Heart left ventricle (tissue), 16 donors: ENCODE measurements at places on chromosomes 1 and 21. TPM values are rescaled to one million over a fixed set of nuclear protein-coding genes. Genes with fewer than 3 reads are reported as not detected.

ATP1A2 gene
- 29.5 TPM for polyA plus RNA-seq

NFIA gene
- 12.7 TPM for polyA plus RNA-seq

DNA sequence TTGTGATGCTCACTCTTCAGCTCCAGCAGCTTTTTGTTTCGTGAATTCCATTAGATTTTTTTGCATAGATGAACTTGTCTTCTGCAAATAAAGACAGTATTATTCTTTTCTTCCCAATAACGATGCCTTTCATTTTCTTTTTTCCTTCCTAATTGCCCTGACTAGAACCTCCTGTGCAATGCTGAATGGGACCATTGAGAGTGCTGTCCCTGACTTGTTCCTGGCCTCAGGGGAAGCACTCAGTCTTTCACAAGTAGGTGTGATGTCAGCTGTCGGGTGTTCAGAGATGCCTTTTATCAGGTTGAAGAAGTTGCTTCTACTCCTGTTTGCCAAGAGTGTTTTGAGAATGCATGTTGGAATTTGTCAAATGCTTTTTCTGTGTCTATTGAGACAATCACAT lies 64.3 kb upstream of the ADARB1 start:
- DNase-seq, result no peak

ACTN2 gene
- polyA plus RNA-seq, result 1,237 TPM

DNA sequence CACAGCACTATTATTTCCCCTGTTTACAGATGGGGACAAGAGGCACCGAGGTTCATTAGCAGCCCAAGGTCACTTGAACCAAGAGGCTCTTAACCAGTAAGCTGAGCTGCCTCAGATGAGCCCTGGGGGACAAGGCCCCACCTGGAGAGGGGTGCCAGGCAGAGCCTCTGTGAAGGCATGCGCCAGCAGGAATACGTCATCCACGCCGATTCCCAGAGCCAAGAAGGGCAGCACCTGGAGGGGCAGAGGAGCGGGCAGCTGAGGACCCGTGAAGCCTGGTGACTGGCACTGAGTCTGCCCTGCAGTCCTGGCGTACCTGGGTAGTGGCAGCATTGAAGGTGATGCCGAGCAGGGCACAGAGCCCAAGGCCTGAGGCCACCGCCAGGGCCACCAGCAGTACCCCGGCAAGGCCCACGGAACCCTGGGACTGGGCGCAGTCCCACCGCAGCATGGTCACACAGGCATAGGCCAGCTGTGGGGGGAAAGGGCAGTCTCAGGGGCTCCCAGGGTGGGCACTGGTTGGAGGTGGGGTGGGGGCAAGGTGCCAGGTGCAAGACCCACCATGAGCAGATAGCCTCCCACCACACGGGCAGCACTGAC lies 14.1 kb downstream of the PTCH2 start:
- peak; percentile 18 for DNase-seq

GRCh38 chr1:40926441-40926840 lies 53.1 kb upstream of the CTPS1 start:
- no peak for DNase-seq

DNA sequence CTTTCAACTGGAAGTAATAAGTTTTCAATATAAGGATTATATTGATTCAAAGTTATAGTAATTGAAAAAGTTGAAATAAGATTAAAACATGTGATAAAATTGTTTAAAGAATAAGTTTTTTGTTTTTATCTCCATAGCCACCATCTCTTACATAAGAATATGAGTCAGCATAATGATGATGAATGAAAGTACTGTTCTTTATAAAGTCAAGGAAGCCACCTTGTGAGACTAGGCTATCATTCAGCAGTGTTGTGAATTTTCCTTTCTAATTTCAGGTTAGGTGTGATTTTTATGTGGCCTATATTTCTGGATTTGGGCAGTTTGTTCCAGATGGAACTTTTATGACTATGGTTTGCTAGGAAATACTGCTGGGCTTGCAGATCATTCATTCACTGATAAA lies 22.4 kb upstream of the ASB17 start:
- DNase-seq, result no peak

- no peak for DNase-seq
These were observed 125.0 kb downstream of the FOXD2 start for GRCh38 chr1:47562799-47563198.

OLIG2 gene
- polyA plus RNA-seq, result not detected

AGT gene
- 44.2 TPM for polyA plus RNA-seq
